ENCODE measurements at places on chromosomes 16 and 17.

DNA sequence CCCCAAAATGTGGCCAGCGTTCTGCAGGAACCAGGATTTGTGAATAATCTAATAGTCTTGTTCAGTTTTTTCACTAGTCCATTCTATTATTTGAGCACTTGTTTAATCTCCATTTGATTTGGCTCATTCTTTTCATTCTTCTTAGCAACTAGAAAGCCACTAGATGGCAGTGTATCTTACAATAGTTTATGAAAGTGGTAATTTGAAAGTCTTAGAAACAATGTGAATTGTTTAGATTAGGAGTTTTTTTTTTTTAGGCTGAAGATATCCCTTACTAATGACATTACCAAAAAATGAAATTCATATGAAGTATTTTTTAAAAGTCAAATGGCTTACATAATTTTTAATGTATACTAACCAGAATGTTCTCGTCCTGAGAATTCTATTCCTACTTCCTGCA, 6.7 kb downstream of the ERI2 start:
- DNase-seq, result no peak

DNA sequence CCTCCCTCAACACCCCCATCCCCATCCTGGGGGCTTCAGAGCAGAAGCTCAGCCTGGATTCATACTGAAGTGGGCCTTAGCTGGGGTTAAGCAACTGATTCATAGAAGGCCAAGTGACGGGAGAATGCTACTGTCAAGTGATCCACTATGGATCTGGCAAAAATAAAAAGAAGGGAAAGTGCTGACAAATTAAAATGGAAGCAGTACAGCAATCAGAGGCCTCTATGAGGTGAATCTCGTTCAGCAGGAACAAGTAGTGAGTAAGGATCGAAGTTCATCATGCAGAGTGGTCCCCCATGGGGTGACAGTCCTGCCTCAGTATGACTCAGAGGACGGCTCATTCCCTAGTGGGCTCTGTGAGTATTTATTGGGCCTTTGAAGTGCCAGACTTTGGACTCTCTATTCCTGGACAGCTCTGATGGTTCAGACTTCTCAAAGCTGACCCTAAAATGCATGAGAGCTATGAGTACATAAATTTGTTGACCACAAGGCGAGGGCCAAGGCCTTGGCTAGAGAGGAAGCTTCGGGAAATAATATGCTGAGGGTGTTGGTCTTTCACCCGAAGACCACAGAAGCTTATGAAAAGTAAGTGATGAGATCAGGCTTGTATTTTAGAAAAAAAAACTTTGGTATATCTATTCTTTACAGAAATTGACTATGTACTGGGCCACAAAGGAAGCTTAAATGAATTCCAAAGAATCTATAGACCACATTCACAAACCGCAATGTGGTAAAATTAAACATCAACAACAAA, 5.3 kb upstream of the NSMCE1 start:
- DNase-seq, result no peak

GRCh38 chr17:61351745-61352407, 47.8 kb upstream of the TBX2 start:
- DNase-seq, result no peak

DNA sequence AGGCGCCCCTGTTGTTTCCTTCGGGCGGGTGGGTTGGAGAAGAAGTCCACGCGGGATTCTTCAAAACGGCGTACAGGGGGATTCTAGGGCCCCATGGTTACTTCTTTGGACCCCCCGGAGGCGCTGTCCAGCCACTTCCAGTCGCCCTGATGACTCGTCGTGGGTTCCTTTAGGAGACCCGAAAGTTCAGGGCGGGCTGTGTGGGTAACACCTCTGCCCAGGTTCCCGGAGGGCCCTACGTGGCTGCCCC, 716 bp upstream of the HIC1 start:
- no peak for DNase-seq

GRCh38 chr17:6913608-6914443, 82.0 kb upstream of the ALOX12 start:
- DNase-seq, result no peak

DNA sequence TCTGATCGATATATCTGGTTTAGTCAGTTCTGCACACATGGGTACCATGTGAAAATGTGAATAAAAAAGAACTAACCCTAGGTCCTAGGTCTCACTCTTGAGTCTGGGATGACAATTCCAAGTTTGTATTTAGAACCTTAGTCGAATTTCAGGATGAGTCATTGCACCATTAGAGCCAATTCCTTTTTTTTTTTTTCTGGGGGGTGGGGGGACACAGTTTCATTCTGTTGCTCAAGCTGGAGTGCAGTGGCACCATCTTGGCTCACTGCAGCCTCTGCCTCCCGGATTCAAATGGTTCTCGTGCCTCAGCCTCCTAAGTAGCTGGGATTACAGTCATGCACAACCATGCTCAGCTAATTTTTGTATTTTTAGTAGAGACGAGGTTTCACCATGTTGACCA, 41.6 kb downstream of the SPAG9 start:
- no peak for DNase-seq

- DNase-seq, result no peak
These were observed 22.6 kb downstream of the STAT5B start for GRCh38 chr17:42253578-42253977.

GRCh38 chr17:45335721-45336120, 18.9 kb upstream of the MAP3K14 start:
- DNase-seq, result no peak
